Foreskin keratinocyte (primary cell): ENCODE measurements at places on chromosomes 13 and 19.

- DNase-seq, result no peak
These were observed 45.6 kb upstream of the WDFY2 start for GRCh38 chr13:51538591-51539179.

DNA sequence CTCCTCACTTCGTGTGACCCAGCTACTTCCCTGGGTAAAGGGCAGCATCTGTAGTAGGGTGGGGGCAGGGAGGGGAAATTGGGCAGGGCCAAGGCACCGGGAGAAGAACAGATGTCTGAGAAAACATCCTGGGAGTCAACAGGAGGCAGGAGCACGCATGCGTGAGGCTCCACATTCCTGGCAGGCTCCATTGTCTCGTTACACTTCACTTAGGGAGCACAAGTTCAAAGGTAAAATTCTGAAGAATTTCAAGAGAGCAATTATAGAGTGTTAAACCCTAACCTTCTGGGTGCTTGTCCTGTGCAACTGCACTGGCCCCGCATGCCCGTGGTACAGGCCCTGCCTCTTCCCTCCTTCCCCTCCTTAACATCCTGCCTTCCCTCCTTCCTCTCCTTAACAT, 79.6 kb upstream of the POMP start:
- DNase-seq, result no peak

GRCh38 chr13:102877303-102877702, 31.5 kb downstream of the ERCC5 start:
- DNase-seq, result peak; percentile 51

GRCh38 chr19:35533822-35534392, 651 bp downstream of the GAPDHS start:
- DNase-seq, result no peak

- DNase-seq, result no peak
These were observed 300.3 kb downstream of the MYO16 start for GRCh38 chr13:108929532-108930206.

GRCh38 chr19:53824134-53824611, at the start of gene NLRP12:
Gene NLRP12 (minus strand): TSS chr19:53824314. CDS start chr19:53824174, 140 bp downstream.
- no peak for DNase-seq

- no peak for DNase-seq
These were observed 4.2 kb upstream of the ZSCAN4 start for GRCh38 chr19:57664269-57665127.

GRCh38 chr19:45186509-45187334, 8.1 kb downstream of the BLOC1S3 start:
- no peak for DNase-seq

- no peak for DNase-seq
These were observed 73.4 kb upstream of the FLT1 start for GRCh38 chr13:28568286-28568685.

DNA sequence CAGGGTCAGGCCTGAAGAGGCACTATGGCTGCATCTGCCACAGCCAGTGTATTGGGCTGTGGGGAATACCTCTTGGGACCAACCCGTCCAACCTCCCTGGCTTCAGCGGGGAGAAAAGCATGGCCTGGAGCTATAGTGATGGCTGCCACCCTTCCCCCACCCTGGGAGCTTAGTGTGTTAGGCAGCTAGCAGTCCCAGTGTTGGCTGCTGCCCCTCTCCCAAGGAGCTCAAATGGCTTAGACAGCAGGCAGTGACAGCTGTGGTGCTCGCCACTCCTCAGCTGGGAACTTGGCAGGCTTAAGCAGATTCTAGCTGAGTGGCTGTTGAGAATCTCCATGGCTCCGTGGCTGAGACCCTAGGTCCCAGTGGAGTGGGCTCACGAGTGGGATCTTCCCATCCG, 19.7 kb downstream of the ACOD1 start:
- no peak for DNase-seq

DNA sequence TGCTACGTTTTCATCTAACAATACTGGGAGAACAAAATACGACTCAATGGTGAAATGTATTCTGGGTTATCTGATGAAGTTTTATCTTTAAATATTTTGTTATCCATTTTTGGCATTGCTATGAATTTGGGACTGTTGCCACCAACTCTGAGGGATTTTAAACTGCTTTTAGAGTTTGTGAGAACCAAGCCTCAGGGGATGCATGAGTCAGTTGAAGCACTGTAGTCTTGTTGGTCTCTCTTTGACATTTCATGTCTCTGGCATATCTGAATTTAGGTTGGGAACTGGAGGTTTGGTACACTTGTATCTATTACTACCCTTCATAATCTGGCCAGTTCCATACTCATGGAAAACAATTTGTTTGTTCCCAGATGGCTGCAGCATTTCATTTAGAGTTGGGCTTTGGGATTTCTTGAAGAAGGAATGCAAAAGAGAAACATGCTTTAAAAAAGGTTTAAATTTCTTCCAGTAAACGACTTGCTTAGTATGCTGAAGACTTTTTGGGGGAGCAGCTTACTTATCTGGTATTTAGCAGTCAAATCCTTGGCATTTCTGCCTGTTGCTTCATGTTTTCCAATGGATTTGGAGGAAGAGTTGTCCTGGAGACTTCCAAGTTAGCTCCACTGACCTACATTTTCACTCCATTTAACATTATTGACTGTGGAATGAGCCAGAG, 28.9 kb downstream of the ARHGEF7 start:
- peak; percentile 18 for DNase-seq

GRCh38 chr13:91045351-91046034, 302.0 kb upstream of the MIR17HG start:
- DNase-seq, result peak; percentile 1

GRCh38 chr13:30877335-30877734, 28.7 kb upstream of the MEDAG start:
- DNase-seq, result no peak

DNA sequence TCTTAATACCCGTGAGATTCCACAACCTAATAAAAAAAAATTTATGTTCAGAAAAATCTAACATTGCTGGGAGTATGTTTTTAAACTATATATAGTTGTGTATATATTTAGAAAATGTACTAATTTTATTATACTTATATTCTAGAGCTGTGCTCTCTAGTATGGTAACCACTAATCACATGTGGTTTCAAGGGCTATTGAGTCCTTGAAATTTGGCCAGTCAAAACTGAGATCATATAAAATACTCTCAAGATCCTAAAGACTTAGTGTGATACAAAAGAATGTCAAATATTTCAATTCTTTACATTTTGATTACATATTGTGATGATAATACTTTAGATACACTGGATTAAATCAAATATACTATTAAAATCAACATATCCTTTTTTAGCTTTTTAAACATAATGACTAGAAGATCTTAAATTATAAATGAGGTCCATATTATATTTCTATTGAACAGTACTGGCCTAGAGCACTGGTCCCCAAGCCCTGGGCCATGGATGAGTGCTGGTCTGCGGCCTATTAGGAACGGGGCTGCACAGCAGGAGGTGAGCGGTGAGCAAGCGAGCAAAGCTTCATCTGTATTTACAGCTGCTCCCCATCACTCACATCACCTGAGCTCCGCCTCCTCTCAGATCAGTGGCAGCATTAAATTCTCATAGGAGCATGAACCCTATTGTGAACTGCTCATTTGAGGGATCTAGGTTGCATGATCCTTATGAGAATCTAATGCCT, 176.5 kb upstream of the NBEA start:
- DNase-seq, result no peak

GRCh38 chr13:77545626-77546412, 10.3 kb downstream of the SCEL start:
- no peak for DNase-seq

DNA sequence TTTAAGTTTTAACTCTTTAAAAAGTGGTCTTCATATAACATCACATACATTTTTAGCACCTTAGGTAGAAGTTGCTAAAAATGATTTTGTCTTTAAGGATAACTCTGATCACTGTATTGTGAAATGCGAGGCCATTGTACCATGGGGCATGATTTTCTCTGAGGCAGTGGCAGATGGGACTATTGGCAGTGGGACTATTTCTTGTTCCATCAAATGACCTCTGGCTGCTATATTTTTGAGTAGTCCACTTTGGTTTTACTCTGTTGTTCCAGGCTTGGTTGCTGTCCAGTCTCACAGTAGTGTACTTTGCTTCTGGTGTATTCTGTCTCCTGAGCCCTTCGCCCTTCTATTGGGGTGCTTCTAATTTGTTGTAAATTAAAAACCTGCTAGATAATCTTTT, 156.5 kb downstream of the ATP8A2 start:
- DNase-seq, result no peak

DNA sequence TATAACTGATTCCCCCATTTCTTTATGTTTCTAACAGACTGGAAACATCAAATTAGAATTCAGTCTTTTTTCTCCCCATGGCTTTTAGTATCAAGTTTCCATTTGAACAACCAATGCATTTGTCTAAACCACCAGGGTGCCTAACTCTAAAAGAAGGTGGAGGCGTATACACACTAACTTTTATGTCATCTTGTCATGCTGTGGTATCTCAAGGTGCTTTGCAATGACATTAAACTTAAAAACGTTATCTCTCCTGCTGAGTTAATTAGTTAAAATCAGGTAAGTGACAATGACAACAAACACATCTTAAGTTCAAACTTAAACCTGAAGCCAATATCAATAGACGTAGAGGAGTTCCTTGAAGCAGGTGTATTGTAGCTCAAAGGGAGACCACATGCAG, 1001.7 kb downstream of the PCDH17 start:
- no peak for DNase-seq

- DNase-seq, result no peak
These were observed 19.2 kb downstream of the ZNF486 start for GRCh38 chr19:20186174-20186573.

- DNase-seq, result peak; percentile 97
These were observed at the start of gene DNAAF3 for GRCh38 chr19:55166530-55167268. Gene DNAAF3 (minus strand): TSS chr19:55166613. CDS start chr19:55166413, 200 bp downstream.

DNA sequence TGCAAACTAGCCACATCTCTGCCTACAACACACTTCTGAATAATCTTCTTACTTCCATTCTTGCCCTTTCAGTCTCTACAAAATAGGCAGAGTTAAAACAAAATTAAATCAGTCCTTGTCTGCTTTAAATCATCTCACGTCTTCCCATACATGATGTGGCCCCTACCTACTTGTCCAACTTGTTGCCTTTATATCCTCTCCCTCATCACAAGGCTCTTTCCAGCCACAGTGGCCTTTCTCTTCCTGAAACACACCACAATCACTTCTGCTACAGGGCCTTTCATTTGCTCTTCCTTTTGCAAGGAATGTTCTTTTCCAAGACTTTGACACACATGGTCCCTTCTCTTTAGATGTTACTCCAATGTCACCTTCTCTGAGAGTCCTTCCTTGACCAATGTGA, 1.7 kb downstream of the RBM26 start:
- DNase-seq, result no peak

DNA sequence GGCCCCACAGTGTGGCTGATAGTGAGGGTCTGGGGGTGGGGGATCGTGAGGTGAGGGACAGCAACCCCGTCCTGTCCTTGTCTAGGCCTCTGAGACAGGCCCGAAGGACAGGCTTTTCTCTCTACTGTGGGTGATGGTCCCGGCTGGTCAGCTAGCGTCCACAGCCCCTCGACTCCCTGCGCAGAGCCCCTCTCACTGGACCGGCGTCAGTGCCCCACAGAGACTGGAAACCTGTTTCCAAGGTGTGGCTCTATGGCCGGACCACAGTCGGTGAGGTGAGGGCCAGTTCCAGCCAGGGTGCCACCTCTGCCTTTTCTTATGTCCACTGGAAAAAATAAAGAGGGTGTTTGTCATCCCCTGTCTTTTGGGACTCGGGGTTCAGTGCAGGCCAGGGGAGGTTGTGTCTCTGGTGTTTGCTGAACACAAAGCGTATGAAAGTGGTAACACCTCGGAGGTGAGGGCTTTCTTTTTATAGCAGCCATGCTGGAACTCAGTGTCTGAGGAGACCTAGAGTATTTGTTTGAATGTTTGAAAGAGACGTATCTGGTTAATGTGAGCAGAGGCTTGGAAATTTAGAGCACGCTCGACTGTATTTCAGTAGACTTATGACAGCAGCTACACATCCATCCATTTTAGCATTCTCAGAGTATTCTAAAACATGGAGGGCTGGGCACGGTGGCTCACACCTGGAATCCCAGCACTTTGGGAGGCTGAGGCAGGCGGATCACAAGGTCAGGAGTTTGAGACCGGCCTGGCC, 22.8 kb downstream of the ATP11A start:
- DNase-seq, result no peak

GRCh38 chr19:42110658-42111057, 21.6 kb downstream of the POU2F2 start:
- no peak for DNase-seq

- DNase-seq, result peak; percentile 35
These were observed 3.0 kb upstream of the C19orf81 start for GRCh38 chr19:50646074-50646807.

DNA sequence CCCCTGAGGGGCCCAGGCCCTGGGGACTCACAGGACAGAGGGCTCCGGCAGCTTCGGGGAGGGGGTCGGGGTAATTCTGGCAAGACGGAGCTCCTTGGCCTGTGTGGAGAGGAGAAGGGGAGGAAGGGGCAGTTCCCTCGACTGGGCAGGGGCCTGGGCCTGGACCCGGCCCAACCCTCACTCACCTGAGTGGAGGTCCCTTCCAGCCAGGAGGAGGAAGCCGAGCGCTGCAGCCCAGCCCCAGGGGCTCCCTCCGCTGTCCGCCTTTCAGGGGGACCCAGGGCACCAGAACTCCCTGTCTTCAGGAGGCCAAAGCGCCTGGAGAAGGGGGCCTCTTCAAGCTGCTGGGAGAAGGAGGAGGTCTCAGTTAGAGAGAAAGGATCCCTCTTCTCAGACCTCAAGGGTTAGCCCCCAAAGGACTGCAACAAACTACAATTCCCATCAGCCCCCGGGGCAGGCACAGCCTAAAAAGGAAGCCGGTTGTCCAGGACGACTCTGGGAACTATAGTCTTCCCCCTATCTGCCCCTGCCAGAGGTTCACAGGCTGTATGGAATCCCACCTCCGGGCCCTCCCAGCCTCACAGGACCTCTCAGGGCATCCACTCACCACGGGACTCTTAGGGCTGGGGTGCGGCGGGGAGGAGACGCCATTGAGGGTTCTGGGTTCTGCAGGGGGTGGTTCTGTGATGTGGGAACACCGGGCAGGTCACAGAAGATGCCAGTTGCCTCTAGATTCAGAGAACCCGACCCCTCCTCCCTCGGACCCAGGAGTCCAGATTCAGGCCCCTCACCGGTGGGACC, 19.8 kb downstream of the EPS8L1 start:
- no peak for DNase-seq

- DNase-seq, result no peak
These were observed 373.7 kb upstream of the SLITRK6 start for GRCh38 chr13:86172961-86173360.

DNA sequence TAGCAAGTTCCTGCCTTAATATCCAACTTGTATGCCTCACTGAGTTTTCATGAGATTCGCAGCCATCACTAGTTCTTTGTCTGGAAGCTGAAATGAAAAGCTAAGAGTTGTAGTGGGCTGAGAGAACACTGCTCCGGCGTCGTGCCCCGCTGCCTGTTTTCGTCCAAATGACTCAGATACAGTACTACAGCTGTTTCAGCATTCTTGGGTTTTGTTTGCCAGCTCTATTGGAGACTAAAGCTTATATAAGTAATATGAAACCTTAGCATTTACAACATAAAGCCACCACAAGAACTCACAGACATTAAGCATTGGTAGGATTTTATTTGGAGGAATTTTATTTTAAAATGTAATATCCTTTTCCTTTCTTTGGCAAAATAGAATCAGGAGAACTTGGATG, 299.7 kb downstream of the DLEU7 start:
- no peak for DNase-seq
